ENCODE measurements at places on chromosomes 6 and 20.

- no peak for DNase-seq
Measured at GRCh38 chr20:63264519-63264918, 8.1 kb upstream of the ARFGAP1 start.

GRCh38 chr6:2641044-2641725 is 109.5 kb downstream of the MYLK4 start:
- DNase-seq = no peak

- no peak for DNase-seq
Measured at GRCh38 chr6:104699593-104700329, 160.0 kb downstream of the HACE1 start.

- DNase-seq = no peak
Measured at GRCh38 chr6:133631421-133631820, 257.5 kb upstream of the TCF21 start.

- no peak for DNase-seq
Measured at GRCh38 chr6:132259070-132259469, 142.2 kb downstream of the MOXD1 start.
